ENCODE measurements at places on chromosomes 2 and 18. TPM values are rescaled to one million over a fixed set of nuclear protein-coding genes. Genes with fewer than 3 reads are reported as not detected.

GRCh38 chr18:46212398-46212797 lies 108.2 kb downstream of the HAUS1 start:
- DNase-seq = no peak

DNA sequence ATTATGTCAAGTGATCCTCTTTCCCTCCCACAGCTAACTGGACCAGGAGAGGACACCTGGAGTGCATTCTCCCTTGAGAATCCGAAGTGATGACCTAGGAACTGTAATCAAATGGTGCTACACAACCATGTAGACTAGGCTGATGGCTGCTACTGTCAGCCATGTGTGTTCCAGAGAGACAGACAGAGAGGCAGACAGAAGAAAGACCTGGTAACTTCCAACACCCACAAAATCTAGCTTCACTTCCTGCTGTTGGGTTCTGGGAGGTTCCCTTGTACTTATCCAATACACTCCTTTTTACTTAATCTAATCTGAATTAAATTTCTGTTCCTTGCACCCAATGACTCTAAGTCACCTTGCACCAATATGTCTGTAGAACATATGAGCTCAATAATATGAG lies 72.3 kb downstream of the AAK1 start:
- no peak for DNase-seq

GRCh38 chr2:38982498-38982897 lies 92.8 kb downstream of the ARHGEF33 start:
- no peak for DNase-seq

- DNase-seq = peak; percentile 52
Observed at GRCh38 chr18:5891184-5891853, 4.0 kb downstream of the TMEM200C start.

- no peak for DNase-seq
Observed at GRCh38 chr2:98441706-98442450, 2.8 kb upstream of the INPP4A start.

DNA sequence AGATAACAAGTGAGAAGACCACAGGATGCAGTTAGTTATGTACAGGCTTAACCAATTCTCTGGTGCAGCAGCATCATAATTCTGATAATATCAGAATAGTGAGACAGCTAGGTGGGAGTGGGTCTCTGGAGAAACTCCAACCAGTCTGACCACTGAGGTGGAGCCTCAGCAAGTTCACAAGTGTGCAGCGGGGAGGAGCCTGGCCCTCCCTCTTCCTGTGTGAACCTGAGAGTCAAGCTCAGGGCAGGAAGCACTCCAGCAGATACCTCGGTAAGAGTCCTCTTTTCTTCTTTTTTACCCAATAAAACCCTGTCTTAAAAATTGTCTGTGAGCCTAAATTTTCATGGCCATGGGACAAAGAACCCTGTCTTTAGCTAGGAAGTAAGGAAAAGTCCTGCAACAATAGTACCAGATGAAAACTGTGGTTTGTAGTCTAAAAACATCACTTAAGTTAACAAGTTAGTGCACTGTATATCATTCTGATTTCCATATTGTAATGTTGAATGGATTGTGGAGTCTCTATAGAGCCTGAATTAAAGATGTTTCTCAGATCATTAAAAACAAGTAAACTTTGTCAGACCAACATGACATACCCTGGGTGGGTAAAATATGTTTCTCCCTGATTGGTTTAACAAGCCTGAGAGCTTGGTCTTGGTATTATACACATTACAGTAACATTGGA lies 370.8 kb downstream of the TMEM182 start:
- DNase-seq = no peak

- DNase-seq = no peak
Observed at GRCh38 chr2:134455426-134455825, 201.6 kb downstream of the MGAT5 start.

DNA sequence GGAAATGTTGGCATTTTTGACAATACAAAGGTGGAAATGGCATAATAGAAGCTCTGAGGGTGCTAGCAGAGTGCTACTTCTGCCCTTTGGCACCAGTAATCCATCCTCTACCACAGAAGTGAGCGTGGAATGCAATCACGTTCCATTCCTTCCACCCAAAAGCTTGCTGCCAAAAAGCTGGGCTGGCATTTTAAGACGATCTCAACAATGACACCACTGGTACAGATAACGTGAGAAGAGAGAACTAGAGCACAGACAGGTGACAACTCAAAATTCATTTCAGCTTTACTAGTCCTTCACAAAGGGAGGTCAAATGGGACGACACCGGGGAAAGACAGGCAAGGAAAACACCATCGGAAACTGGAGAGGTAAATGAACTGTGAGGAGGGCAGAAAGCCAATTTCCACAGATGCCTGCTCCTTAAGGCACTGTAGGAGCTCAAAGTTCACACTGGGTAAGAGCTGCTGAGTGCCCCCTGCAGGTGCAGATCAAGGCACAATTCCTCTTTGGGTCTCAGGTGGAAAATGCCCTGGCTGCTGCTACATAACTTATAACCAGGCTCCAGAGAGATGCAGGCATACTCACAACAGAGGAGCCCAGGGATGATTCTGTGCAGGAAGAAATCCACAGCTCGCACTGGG lies 50.7 kb upstream of the RNU4ATAC start:
- DNase-seq = peak; percentile 59

DNA sequence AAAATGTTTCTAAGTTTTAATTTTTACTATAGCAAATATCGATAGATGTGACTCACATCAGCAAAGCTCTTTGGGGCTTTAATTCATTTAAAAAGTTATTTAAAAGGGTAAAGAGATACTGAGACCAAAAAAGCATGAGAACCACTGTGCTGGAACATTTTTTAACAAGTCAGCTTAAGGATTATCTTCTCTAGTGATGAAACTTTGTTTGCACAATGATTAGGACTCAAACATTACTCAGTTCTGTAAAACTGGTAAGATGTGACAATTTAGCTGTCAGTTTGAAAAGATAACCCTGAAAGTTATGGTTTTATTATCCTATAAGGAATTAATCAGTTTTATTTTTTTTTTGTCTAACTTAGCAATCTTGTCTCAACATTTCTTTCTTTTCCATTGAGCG lies 301.4 kb downstream of the TSN start:
- no peak for DNase-seq

GRCh38 chr2:85163675-85164074 lies 30.5 kb downstream of the TCF7L1 start:
- DNase-seq = no peak

- DNase-seq = no peak
Observed at GRCh38 chr2:215603440-215603839, 167.6 kb upstream of the FN1 start.

- DNase-seq = no peak
Observed at GRCh38 chr2:233060501-233060979, 398 bp downstream of the INPP5D start.

- no peak for DNase-seq
Observed at GRCh38 chr2:218853766-218854165, 5.8 kb upstream of the WNT6 start.

- DNase-seq = no peak
Observed at GRCh38 chr2:200477667-200478131, 32.2 kb downstream of the KCTD18 start.

- DNase-seq = no peak
Observed at GRCh38 chr2:179253226-179253625, 11.4 kb downstream of the SESTD1 start.

DNA sequence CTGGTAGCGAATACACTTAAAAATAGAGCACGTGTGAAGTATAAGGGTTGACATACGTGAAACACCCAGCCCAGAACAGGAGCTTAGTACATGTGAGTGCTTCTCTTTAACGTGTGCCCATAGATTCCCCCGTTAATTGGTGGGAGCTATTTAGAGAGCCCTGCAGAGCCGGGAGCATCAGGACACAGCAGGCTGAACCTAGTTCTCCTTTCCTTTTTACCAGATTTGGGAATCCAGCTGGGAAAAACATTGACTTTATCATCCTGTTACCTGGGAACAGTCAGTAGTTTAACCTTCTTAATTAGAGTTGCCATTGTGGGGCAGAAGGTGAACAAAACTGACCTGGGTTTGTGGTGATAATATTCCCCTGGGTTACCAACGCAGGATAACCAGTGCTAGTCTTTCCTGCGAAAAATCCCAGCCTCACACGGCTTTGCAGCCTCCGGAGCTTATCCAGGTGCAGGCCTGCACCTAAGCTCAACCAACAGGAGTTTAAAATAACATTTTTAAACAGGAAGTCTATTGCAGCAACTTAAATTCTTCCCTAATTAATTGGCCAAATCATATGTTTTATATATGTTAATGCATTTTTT lies 78.1 kb upstream of the SPTBN1 start:
- peak; percentile 19 for DNase-seq

GRCh38 chr2:174080672-174081121 lies 115.5 kb upstream of the SP3 start:
- DNase-seq = no peak

GRCh38 chr2:168354499-168354898 lies 101.6 kb upstream of the CERS6 start:
- no peak for DNase-seq

DNA sequence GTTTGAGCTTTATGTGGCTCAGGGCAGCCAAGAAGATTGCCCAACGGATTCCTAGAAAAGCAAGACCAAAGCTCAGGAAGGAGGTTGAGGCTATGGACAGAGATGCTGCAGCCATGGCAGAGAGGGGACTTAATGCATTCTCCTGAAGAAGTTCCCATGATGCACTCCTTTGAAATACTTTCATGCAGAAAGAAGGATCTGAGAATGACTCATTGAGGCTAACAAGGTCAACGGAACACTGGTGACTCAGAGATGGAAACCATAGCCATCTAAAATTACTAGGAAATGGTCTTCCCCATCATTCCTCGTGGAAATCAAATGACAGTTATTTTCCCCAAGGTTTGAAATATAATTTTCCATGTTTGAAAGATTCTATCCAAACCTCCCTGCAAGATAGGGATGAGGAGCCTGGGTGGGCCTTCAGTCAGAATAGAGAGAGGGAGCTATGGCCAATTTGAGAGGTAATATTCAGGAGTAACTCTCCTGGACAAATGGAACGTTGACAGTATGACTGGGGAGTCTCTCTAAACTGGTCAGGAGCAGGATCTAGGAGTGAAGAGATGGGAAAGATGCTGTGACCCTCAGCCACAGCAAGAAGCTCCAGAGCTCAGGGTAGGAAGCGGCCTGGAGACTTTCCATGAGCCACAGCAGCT lies 63.0 kb downstream of the REEP1 start:
- no peak for DNase-seq

- no peak for DNase-seq
Observed at GRCh38 chr2:230722207-230722885, 9.7 kb downstream of the CAB39 start.

- peak; percentile 26 for DNase-seq
Observed at GRCh38 chr2:231037731-231038482, 584 bp downstream of the C2orf72 start.

- DNase-seq = no peak
Observed at GRCh38 chr2:101706819-101707177, 9.3 kb downstream of the MAP4K4 start.

DNA sequence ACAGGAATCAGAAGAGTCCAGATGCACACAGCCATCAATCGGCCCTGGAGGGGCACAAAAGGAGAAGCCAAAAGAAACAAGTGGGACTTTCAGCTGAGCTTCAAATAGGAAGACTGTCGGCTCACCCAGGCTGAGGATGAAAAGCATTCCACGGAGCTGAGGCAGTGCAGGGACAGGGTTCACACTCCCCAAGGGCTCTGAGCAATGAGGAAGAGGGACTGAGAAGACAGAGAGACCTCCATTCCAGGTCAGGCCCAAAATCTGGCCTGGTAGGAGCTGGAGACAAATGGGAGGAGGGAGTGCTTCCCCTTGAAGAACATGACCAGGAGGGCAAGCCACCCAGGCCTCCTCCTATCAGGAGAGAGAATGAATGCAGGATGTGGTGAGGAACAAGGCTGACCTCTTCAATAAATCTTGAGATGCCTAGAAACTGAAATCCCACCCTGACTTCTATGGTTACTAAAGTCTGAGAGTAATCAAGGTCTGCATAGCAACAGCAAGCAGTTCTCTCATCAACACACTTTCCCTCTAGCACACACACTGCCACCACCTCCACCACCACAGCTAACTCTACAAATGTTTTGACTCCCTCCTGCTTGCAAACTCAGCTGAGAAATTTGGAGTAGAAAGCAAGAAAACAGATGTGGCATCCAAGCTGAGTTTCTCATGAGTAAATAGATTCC lies 434.4 kb downstream of the TNS1 start:
- DNase-seq = no peak

DNA sequence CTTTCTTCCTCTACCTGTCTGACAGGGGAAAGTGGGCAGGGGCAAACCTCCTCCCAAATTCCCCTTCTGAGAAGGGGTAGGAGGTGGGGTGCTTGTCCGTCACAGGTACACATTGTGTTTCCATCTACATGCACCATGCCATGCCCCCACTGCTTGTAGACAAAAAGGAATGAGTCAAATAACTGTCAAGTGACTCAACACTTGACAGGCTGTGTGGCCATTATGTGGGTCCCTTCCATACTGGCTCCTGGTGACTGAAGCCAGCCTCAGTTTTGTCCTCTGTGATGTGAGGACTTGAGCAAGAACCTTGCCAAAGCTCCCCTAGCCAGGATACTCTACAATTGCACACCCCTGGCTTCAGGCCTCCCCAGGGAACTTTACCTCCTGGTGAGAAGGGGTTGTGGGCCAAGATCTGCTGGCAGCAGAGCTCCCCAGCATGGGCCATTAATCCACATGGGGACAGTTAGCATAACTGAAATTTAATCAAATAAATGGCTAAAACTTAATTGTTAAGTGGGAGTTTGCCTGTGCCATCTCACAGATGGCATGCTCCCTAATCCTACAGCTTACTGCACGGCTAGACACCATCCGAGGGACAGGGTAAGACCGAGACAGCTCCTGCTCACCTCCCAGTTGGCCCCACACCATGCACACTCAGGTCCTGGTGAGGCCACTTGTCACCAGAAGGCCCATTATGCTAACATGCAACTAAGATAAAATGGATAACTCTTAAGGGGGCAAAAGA lies 140.2 kb downstream of the BCL11A start:
- no peak for DNase-seq

- DNase-seq = peak; percentile 38
Observed at GRCh38 chr18:8735274-8735673, 29.9 kb downstream of the MTCL1 start.

CLK1 gene
- 26.7 TPM for total RNA-seq

CHMP3 gene
- total RNA-seq = 12.9 TPM

MARCO gene
- not detected for total RNA-seq

DES gene
- total RNA-seq = 6.1 TPM

RPRM gene
- total RNA-seq = 7.2 TPM

RNF152 gene
- total RNA-seq = 7.9 TPM

RAD51AP2 gene
- not detected for total RNA-seq

SERPINB11 gene
- not detected for total RNA-seq

SLC4A5 gene
- 0.24 TPM for total RNA-seq

IL1F10 gene
- total RNA-seq = not detected

REG1B gene
- total RNA-seq = not detected

TUBB6 gene
- total RNA-seq = 329 TPM

HOXD3 gene
- not detected for total RNA-seq

UGT1A4 gene
- not detected for total RNA-seq

ACAA2 gene
- total RNA-seq = 123 TPM

KYNU gene
- 0.50 TPM for total RNA-seq

FOXD4L1 gene
- total RNA-seq = not detected

DSG4 gene
- total RNA-seq = not detected

BMP10 gene
- total RNA-seq = not detected
